ENCODE measurements at places on chromosomes 4 and X. TPM values are rescaled to one million over a fixed set of nuclear protein-coding genes. Genes with fewer than 3 reads are reported as not detected.

GRCh38 chr4:120263618-120264017, 197.0 kb upstream of the MAD2L1 start:
- DNase-seq, result no peak

- no peak for DNase-seq
Observed at GRCh38 chrX:46208225-46208854, 336.9 kb downstream of the ZNF674 start.

DNA sequence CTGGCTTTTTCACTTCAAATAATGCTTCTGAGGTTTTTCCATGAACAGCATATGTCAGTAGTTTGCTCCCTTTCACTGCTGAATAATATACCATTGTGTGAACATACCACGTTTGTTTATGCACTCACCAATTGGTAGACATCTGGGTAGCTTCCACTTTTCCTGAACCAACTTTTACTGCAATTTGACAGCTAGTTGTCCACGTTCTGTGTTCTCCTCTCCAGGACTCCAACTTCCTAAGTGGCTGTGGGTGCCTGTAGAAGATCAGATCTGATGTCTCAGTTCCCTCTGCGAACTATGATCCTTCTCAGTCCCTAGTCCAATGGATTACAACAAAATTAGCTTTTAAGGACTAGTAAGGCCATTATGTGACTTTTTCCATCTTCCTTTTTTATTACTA, 64.7 kb upstream of the PTCHD1 start:
- DNase-seq, result no peak

OFD1 gene
- 34.8 TPM for total RNA-seq

GNRHR gene
- total RNA-seq, result not detected

CXCL11 gene
- not detected for total RNA-seq
